ENCODE measurements at places on chromosomes 7 and 10. TPM values are rescaled to one million over a fixed set of nuclear protein-coding genes. Genes with fewer than 3 reads are reported as not detected.

Gene MYH16
- 1.1 TPM for total RNA-seq

Gene NPSR1
- total RNA-seq: not detected

Gene SLC16A9
- total RNA-seq: 1.6 TPM

Gene PNLIPRP2
- not detected for total RNA-seq

Gene SH2D4B
- total RNA-seq: not detected

Gene LGI1
- total RNA-seq: not detected

Gene CH25H
- total RNA-seq: not detected

Gene LSM5
- 13.7 TPM for total RNA-seq

Gene AP5Z1
- total RNA-seq: 35.2 TPM

Gene ECHDC3
- 22.2 TPM for total RNA-seq

Gene FZD8
- total RNA-seq: 1.8 TPM

Gene ARMC3
- 0.38 TPM for total RNA-seq

Gene CYP2C9
- total RNA-seq: not detected

Gene NUTM2E
- total RNA-seq: not detected

Gene HOXA4
- total RNA-seq: 6.7 TPM

Gene FKBP6
- 0.16 TPM for total RNA-seq

Gene CNTNAP2
- total RNA-seq: 0.81 TPM

Gene HTR7
- 0.49 TPM for total RNA-seq

Gene NUTM2B
- total RNA-seq: 0.63 TPM
